ENCODE measurements at places on chromosomes 3 and 15. TPM values are rescaled to one million over a fixed set of nuclear protein-coding genes. Genes with fewer than 3 reads are reported as not detected.

DNA sequence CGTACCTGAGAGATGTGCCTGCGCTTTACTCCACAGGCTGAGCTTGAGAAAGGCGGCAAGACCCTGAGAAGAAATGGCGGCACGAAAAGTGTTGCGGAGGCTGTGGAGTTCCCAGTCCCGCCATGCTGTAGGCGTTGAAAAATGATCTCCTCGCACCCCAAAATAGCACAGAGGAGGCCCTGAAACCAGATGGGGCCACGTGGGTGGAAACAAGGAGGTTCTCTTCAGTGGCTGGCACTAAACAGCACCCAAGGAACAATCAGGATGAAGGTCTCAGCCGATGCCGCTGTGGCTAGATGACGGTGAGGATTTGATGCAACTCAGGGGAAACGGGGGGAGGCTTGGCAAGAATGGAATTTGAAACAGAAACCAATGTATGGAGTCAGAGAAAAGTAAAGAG lies 57.3 kb downstream of the TMEM212 start:
- DNase-seq, result no peak

DNA sequence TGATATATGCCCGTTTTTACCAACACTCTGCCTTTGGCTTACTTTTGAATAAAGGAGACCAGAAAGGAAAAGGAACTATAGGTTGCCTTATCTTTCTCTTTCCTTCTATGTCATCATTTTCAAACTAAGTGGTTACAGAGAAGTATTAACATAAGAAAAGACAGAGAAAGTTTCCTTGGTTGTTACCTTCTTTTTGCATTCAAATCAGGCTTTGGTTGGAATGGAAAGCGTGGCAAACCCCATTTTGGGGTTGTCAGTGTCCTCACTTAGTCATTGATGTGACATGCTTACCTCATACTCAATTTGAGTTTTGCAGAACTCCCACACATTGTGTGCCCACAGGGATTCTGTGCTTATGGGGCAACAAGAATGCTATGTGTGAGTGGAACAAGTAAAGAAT lies 3.7 kb upstream of the THRB start:
- DNase-seq, result no peak

DNA sequence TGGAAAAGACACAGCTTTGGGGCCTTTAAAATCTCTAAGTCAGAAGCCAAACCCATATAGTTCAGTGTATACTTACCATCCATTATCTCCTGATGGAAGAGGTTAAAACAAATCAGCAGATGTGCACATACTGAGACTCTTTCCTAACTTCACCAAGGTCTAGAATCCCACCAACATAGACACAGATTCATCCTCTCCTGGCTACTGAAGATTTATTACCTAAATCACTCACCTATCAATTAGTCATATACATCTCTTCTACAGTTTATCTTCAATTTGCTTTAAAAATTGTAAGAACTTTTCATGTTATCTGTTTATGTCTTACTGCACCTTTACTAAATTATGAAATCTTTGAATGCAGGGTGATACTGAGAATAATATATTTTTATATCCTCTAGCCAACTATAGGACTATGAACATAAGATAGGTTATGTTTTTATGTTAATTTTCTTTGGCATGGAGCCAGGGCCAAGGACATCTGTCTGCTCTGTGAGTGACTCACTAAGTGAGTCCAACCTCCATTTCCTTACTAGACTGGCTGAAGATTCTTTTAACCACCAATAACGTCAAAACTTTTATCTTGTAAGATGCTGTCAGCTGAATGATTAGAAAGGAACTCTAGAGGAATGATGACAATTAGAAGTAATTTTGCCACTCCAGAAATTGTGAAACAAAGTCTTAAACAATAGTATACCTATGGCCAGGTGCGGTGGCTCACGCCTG lies 397.6 kb downstream of the FOXP1 start:
- no peak for DNase-seq

GRCh38 chr15:27249760-27250109 lies 278.8 kb downstream of the GABRG3 start:
- no peak for DNase-seq

The TP63 gene
- total RNA-seq, result not detected

- no peak for DNase-seq
These were observed 812.9 kb upstream of the CFAP20DC start for GRCh38 chr3:59862686-59863085.

DNA sequence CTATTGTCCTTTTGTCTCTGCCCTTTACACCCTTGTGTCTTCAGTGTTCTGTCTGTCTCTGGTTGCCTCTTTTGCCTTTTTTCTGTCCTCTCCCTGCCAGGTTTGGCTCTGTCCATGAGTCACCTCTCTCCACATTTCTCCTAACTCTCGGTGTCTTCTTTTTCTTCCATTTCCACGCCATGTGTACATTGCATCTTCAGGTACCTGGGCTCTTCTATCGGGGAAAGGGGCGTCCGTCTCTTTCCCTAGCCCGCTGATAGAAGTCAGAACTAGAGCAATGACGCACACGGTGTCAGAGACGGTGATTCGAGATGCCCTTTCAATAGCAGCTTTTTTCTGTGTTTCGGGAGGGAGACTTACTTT lies 641 bp downstream of the OPA1 start:
- DNase-seq, result no peak

DNA sequence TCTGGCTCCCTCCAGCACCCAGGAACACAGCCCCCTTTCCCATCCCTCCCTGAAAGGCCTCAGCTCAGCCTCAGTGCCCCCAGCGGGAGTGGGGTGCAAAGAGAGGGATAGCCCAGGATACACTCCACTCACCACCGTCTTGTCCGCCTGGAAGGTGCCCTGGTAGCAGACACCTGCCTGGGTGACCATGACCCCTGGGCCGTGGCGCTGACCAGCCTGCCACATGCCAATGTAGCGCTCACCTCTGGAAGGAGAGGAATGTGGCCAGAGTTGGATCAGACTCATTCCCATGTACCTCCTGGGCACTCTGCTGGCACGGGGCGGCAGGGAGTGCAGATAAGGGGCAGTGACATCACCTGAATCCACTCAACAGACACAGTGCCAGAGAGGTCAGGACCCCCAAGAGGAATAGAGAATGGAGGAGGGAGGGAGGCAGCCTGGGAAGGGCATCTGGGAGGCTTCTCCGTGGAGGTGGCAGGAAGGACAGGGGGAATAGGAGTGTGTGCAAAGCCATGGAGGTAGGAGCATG lies 13.1 kb downstream of the ALS2CL start:
- no peak for DNase-seq

DNA sequence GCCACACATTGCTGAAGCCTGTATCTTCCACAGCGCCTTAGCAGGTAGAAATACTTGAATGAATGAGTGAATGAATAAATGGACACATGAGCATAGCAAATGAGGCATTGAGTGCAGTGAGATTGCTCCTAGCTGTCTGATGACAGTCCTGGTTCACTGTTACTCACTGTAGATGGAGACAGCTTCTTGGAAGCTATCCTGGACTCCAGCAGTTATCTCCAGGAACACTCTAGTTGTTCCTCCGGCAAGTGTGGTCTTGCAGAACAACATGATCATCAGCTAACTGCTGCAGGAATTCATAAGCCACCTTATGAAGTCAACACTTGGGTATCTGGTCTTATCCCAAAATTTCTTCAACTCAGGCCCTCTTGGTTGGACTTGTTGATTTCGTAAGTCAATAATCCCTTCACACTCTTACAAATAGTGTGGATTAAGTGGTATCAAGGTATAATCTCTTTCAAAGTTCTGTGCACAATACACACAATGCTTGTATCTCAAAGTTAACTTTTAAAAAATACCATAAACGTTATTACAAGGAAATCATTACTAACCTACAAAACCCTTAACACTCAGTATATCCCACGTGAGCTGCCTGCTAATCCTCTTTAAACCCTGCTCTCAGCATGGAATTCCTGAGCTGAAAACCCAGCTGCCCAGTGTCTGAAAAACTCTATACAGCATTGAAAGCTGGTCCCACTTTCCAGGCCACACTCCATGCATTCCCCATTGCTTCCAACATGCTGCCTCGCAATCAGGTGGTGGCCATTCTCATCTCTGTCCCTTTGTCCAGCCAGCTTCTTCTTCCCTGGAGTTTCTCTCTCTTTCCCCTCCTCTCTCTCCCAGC lies 14.4 kb upstream of the ZBTB38 start:
- DNase-seq, result no peak

The CHRD gene
- total RNA-seq, result 47.1 TPM

The HRG gene
- not detected for total RNA-seq

GRCh38 chr3:110243081-110243480 lies 828.5 kb upstream of the NECTIN3 start:
- no peak for DNase-seq

The PLEKHO2 gene
- 18.0 TPM for total RNA-seq

GRCh38 chr3:5766848-5767247 lies 579.3 kb downstream of the EDEM1 start:
- DNase-seq, result no peak

The MESP2 gene
- not detected for total RNA-seq

GRCh38 chr3:17840126-17840525 lies 97.7 kb upstream of the TBC1D5 start:
- DNase-seq, result no peak

DNA sequence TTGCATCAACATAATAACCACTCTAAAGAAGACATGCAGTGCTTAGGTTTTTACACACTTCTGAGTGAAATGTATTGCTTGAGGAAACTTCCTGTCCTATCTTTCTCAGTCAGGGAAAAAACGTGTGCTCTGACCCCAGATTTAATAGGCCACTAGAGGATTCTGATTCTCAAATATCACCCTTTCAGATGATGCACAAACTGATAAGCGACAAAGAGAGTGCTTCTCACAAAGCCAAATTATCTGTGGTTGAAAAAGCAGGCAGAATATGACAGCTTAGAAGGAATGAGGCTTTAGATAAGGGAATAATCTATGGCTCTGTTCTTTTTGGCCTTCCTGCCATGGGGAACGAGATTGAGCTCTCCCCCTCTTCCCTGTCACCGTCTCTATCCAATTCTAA lies 583.4 kb upstream of the SGO1 start:
- DNase-seq, result no peak

- peak; percentile 52 for DNase-seq
These were observed 630 bp downstream of the SNRK start for GRCh38 chr3:43286841-43287499.

The HES1 gene
- total RNA-seq, result 0.34 TPM

The GHRL gene
- total RNA-seq, result 0.64 TPM

- no peak for DNase-seq
These were observed 78.7 kb downstream of the KLF13 start for GRCh38 chr15:31405200-31405920.

DNA sequence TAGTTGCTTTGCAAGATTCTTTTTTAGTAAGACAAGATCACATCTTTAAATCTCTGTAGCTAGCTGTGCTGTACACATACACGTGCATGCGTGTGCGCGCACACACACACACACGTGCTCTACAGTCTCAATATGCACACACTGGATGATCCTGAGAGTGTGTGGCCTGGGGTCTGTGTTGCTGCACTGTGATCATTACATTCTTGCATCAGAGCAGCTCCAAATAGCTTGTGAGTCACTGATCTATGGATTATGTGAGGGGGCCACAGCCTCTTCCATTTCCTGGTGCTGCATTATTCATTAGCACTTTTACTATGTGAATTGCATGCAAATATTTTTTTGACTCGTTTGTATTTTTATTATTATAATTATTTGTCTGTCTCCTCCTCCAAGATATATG lies 34.6 kb downstream of the MCTP2 start:
- no peak for DNase-seq

GRCh38 chr3:44996556-44996969 lies 20.5 kb downstream of the EXOSC7 start:
- no peak for DNase-seq

- DNase-seq, result no peak
These were observed 12.1 kb downstream of the OSBPL10 start for GRCh38 chr3:31968927-31969418.

The SYNM gene
- 4.8 TPM for total RNA-seq

DNA sequence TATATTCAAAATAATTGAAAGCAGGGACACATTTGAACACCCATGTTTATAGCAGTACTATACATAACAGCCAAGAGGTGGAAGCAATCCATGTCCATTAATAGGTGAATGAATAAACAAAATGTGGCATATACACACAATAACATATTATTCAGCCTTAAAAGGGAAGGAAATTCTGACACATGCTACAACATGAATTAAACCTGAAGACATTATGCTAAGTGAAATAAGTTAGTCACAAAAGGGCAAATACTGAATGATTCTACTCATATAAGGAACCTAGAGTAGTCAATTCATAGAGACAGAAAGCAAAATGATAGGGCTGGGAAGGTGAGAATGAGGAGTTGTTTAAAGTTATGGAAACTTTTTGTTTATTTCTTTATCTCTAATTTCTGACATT lies 40.9 kb downstream of the SNTN start:
- DNase-seq, result no peak

DNA sequence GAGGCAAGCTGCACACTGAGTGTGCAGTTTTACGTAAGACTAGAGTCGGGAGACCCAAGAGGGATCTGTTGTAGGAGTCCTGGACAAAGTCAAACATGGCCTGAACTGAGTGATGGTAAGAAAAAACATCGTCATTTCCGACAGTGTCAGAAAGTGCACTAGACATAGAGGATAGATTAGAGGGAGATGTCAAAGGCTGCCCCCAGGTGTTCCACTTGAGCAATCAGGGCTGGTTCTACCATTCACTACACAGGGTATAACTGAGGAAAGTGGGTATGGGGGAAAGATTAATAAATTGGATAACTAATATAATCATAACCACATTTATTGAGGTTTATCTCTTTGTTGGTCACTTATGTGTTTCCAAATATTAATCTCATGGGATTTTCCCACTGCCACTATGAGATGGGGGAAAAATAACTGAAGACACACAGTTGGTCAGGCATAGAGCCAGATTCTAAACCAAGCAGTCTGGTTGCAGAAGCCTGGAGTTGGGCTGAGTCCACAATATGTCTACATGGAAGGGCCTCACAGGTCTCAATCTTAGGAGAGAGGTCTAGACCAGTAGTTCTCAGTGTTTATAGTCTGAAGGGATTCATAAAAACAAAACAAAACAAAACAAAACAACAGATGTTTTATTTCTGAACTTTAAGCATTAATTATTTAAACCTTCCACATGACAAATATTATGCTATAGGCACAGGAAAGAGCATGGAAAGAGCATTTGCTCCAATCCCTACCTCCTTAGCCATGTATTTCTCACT lies 766.5 kb downstream of the NTRK3 start:
- DNase-seq, result no peak

- DNase-seq, result no peak
These were observed 48.8 kb upstream of the MRPS22 start for GRCh38 chr3:139295040-139295439.

DNA sequence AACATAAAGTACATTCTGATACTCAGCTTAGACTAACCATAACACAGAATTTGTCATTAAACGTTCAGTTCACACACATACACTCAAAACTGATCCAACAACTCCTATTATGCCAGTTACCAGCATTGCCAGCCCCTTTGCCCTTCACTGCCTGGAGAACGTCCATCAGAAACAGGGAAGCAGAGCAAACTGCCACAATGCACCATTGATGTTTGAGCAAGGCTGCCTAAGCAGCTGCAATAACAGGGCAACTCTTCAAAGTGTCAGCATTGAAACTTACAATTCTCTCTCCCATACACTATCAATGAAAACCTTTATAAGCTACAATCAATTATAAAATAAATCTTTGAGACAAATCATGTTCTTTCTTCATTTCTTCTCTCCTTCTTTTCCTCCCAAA lies 85.1 kb downstream of the ZBTB20 start:
- no peak for DNase-seq

- DNase-seq, result no peak
These were observed 14.1 kb downstream of the WDR53 start for GRCh38 chr3:196554205-196554604.

The TMEM158 gene
- 7.8 TPM for total RNA-seq

- DNase-seq, result no peak
These were observed 73.2 kb upstream of the HEG1 start for GRCh38 chr3:125128861-125129501.

All from glutamatergic neuron (in vitro differentiated cells).